ENCODE measurements at places on chromosomes 4 and X.

DNA sequence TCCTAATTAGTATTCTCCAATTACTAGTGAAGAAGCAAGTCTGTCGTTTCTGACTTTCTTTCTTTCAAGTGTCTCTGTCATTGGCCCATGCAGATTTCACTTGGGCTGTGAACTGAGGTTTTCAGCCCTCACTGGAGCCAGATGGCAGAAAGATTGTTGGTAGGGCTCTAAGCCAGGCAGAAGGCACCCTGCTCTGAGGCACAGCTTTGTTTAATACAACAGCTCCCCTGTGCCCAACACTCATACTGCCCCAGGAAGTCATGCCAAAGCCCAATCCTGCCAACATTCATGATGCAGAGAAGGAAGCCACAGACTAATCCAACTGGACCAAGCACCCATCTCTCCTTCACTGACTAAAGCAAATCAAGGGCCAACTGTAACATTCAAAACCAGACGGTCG, 117.1 kb upstream of the FRG1 start:
- DNase-seq, result no peak

DNA sequence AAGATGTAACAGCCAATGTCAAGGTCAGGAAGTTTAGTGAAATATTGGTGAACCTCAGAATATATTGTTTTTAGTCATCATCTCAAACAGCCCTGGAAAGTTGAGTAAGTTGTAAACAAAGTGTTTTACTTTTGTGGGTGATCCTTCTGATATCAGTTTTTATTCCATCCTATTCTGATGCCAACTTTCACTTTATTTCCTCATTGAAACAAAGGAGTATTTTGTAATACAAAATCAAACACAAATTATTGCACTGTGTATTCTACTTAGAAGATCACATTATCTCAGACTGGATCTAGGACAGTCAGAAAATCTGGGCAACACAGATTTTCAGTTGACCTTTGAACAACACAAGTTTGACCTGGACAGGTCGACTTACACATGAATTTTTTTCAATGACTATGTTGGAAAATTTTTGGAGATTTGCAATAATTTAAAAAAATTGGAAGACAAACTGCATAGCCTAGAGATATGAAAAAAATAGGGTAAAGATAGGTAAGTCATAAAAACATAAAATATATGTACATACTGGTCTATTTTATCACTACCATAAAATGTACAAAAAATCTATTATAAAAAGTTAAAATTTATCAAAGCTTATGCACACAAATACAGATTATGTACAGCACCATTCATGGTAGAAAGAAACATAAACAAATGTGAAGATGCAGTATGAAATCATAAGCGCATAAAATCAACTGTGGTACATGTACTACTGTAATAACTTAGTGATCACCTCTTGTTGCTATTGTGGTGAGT, 709.1 kb upstream of the FAM241A start:
- no peak for DNase-seq

DNA sequence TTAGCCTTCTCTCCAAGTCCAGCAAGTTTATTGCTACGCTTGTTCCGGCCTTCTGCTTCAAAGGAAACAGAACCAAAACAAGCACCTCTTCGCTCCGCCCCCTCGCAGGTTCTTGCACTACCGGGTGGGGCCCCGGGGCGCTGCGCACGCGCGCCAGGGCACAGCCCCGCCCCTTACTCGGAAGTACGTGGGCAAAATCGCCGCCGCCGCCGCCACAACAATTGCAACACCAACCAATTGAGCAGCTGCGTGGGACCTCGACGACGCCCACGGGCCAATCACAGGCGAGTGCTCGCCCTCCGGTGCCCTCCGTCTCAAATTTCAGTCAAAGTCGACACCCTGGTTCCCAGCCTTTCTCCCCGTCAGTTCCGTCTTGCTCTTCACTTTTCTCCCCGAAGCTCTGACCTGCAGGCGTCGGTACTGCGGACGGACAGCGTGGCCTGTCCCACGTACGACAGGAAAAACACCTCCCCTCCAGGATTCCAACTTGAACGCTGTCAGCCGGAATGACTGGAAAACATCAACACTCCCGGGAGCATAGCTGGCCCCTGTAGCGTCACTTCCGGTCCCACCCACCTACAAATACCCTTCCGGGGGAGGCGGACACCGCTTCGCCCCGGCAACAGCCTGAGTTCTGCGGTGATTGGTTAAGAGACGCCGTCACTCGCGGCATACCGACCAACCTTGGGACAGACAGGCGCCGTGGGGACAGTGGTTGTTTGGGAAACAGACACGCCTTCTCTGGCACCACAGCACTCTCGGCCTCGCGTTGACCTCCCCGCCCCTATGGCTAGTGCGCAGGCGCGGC, 624 bp upstream of the OTUD5 start:
- peak; percentile 94 for DNase-seq

DNA sequence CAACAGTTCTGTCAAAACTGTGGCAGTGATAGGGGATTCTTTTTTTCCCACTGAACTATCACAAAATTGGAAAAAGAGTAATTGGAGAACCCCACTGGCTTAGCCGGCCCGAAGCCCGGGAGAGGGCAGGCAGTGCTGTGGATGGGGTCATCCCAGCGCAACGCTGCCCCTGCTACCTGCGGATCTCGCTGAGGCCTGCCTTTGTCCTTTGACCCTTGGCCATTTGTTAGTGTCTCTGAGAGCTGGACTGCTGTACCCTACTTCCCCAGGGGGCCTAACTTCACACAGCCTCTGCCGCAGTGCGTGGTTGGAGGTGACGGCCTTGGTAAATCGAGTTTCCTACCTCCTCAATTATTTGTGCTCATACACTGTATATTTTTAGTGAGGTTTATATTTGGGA, 43.0 kb upstream of the MSANTD1 start:
- no peak for DNase-seq

DNA sequence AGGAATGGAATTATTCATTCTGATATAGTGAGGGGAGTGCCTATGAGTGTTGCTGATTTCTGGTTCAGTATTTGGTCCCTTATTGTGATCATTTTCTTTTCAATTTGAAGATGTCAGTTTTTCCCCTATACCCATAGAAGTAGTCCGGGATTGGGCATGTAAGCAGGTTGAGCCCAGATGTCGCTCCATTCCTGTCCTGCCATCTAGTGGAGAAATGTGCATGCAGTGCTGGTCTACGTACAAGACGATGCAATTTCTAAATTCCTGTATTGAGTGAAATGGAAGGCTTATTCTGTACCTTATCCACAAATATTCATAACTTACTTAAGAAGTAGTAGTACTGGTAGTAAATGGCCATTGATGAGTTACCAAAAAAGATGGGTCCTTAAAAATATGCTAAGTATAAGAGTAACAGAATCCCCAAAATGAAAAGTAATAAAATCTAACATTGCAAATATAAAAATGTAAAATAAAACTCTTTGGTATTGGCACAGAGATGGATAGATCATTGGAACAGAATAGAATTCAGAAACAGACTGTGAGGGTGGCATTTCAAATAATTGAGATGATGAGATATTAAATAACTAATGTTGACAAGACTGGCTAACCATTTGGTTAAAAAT, 60.9 kb downstream of the UGT8 start:
- DNase-seq, result peak; percentile 67

GRCh38 chrX:46254641-46255040, 290.6 kb downstream of the ZNF674 start:
- DNase-seq, result no peak

- DNase-seq, result no peak
These were observed 10.5 kb downstream of the KLF3 start for GRCh38 chr4:38674258-38675144.

- DNase-seq, result no peak
These were observed 279.2 kb downstream of the QDPR start for GRCh38 chr4:17232566-17233253.

DNA sequence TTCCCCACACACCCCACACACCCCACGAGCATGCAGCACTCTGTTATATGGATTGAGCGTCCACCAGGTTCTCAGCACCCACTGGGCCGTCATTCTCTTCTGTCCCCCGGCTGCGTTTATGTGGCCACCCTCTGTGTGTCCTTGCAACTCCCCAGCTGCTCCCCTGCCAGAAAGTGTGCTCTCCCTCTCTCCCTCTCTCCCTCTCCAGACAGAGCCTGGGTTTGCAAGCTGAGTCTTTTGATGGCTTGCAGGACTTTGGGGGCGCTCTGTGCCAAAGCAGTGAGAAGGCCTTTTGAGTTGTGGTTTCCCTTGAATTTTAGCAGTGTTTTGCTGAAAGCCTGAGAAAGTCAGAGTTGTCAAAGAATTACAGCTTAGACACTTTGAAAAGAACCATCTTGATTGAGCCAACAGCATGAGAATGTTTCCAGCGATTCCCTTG, 173.5 kb downstream of the DCLK2 start:
- no peak for DNase-seq

DNA sequence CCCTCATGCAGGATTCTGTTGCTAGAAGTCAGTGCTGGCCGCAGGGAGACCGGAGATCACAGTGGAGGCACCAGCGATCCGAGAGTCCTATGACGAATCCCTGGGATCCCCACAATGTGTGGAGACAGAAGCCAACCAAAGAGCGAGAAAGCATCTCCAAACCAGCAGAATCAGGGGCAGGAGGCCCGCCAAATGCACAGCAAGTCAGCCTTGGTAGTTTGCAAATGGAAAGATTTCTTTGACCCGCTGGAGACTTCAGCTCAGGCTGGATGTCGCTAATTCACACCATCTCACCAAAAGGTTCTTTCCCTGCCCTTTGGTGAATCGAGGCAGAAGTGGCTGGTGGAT, 505 bp upstream of the PKD2 start:
- no peak for DNase-seq

DNA sequence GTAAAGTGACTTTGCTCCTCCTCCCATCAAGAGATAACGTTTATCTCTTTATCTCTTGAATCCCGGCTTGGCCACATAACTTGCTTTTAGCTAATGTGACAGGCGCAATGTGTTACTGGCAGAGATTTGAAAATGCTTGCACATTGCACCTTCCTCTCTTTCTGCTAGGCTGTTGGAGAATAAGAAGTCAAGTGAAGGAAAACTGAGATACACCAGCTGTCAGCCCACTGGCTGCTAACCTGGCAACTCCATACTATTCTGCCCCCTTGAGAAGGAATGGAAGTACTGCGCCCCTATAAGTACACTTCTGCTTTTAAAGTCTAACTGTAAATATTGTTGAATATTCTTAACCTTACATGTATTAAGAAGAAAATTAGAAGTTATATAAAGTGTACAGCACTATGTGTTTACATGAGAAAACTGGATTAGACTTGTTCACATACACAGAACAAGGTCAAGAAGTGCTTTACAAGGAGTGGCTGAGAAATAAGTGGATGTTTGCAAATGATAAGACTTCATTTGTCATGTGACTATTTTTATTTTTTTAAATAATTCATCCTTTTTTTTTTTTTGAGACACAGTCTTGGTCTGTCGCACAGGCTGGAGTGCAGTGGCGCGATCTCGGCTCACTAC, 424.5 kb upstream of the CTSO start:
- peak; percentile 69 for DNase-seq

DNA sequence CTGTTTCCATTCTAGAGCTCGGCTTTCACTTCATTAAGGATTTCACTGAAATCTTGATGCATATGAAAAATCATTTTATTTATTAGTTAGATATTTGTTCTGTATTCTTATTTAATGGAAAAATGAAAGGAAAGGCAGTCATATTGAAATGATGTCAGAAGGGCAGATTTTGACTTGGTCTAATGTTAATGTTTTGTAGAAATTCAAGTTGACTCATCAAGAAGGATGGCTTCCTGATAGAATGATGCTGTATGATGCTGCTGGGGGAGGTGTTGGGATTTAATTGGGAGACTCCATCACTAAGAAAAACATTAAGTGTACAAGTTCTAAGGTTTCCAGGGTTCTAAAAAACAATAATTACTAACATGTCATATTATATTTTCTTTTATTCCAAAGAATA, 204.8 kb downstream of the PDGFC start:
- no peak for DNase-seq

GRCh38 chrX:95675794-95676193, 1008.8 kb upstream of the DIAPH2 start:
- DNase-seq, result no peak

DNA sequence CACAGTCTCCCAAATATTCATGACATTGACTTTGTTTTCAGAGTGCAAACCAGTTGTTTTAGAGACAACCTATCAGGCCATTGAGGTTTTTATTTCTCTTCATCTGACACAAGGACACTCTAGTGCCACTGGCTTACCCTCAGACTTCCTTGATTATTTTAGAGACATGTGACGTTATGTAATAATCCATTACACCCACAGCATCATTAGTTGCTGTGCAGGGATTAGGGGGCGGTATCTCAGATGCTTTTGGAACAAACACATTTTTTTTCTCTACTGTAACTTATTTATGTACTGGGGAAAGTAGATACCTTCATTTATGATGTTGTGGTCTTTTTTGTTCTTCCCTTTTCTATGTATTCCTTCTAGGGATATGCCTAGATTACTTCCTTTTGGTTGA, 2293.1 kb downstream of the PCDH7 start:
- no peak for DNase-seq
